Epithelial cell of proximal tubule (primary cell): ENCODE measurements at places on chromosomes 2 and 18. TPM values are rescaled to one million over a fixed set of nuclear protein-coding genes. Genes with fewer than 3 reads are reported as not detected.

VAPA gene
- total RNA-seq = 137 and 169 TPM in 2 replicates

REEP1 gene
- 0.35 and 2.2 TPM in 2 replicates for total RNA-seq

GRCh38 chr2:27060323-27060722 lies 8.9 kb downstream of the AGBL5 start:
- no peak for DNase-seq

AQP12B gene
- not detected in 2 replicates for total RNA-seq

DNA sequence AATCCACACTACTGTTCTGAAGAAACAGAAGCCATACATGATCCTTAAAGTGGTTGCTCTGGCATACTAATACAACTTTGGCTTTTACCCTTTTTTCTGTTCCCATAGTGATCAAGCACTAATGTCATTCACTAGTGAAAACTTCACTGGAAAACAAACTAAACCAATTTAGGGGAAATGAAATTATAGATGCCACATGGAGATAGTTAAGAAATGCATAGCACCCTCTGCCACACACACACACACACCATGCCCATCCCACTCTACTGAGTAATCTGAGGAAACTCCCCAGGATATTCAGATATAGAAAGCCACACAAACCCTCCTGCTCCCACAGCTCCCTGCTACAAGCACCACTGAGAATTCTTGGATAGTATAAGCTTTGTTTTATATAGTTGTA lies 39.1 kb downstream of the SLC3A1 start:
- no peak for DNase-seq

- no peak for DNase-seq
Measured at GRCh38 chr2:207970826-207971180, 54.5 kb downstream of the PLEKHM3 start.

CRYGD gene
- not detected in 2 replicates for total RNA-seq

GRCh38 chr2:174038462-174038861 lies 73.3 kb upstream of the SP3 start:
- no peak for DNase-seq

POTEI gene
- not detected in 2 replicates for total RNA-seq

DNA sequence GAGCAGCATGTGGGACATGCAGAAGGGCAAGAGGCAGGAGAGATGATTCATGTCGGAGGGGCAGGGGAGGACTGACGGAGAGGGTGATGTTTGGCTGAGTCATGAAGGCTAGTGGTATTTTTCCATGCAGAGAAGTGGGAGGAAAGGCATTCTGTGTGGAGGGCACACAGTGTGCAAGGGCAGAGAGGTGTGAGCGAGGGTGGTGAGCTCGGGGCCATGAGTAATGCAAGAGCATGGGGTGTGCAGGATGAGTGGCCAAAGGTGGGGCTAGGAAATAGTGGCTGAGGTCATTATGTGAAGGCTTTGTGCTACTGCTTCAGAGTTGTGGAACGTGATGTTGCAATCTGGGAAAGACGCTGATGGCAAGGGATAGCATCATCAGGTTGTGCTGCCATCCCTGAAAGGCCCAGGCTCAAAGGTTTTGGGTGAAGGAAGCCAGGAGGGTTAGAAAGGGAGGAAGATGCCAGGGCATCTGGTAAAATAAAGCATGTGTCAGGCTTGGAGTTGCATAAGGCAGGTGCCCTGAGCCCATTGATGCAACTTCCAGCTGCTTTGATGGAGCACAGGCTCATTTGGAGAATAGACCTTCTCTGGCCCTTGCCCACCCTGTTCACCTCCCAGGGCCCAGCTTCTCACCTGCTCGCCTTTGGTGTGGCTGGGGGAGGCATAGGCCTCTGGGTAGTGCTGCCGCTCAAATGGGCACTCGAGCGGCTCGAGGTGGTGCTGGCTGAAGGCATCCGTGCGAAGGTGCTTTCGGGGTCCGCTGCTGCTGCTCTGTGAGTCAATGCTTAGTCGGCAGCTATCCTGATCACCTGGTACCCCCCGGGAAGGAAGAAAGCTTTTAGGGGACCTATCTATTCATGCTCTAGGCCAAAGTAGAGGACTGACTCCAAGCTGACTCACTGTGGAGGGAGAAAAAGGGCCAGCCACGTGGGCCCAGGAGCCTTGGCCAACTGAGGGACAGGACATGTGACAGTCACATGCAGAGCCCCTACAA lies 37.5 kb downstream of the PAX8 start:
- peak; percentile 100 for DNase-seq

DNA sequence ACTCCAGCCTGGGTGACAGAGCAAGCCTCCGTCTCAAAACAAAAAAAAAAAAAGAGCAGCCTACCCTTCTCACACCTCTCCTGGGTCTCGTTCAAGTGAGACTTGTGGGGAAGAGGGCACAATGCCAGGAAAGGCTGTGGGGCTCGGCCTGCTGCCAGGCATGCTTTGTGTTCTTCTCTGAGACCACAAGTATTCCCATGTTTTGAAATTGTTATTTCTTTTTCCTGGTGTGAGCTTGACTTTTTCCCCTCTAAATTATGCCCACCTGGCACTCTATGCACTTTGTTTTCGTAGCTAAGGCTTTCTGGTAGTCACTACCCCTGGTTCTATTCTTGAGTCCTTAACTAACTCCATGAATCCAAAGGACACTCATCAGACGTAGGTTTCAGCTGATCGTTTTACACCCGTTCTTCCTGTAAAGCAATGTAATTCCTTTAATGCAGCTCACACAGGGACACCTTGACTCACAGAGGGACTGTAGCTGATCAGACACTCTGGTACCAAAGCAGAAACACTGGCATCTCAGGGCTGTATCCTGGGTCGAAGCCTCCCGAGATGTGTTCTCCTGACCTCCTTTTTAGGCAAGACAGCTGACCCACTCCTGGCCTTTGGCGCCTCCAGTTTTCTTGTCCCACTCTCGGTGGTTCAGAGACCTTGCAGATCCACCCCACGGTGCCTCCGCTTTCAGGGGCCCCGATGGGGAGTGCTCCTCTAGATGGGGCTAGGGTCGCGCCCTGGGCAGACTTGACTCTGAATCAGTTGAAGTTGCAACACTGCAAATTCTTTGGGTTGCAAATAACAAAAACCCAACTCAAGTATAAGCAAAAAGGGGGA lies 193.3 kb upstream of the AGAP1 start:
- peak; percentile 80 for DNase-seq

DNA sequence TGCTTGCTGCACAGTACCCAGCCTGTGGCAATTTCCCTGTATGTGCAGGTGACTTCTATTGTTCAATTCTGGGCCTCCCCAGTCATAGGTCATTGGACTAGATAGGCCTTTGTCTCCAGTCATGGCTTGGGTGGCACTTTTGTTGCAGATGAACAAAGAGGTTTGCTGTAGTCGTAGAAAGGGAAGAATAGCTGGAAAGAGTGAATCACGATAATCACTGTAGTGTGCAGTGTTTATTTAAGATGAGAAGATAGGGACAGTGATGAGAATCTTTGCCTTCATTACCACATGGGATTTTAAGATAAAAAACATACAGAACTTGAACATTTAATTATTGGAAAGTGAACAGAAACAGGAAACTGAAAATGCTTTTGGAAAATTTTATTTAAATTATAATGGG lies 156.1 kb upstream of the CYRIA start:
- DNase-seq = no peak

DNA sequence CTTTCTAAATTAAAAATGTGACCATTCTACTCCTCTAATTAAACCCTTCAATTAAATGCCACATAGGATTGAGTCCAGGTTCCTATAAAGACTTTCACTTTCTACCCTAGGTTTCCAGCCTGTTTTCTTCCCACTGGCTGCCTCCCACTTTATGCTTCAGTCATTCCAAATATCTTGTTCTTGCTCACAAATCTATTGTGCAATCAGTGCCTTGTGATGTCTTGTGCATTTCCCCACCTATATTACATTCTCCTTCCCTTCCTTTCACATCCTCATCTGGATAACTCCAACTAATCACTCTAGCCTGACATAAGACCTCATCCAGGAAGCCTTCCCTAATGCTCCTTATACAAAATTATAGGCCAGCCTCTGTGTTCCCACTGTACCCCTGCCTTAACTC lies 281.7 kb upstream of the LRATD1 start:
- peak; percentile 20 for DNase-seq

- no peak for DNase-seq
Measured at GRCh38 chr2:115369400-115369799, 927.0 kb downstream of the DPP10 start.

RAB31 gene
- 17.7 and 31.2 TPM in 2 replicates for total RNA-seq

DNA sequence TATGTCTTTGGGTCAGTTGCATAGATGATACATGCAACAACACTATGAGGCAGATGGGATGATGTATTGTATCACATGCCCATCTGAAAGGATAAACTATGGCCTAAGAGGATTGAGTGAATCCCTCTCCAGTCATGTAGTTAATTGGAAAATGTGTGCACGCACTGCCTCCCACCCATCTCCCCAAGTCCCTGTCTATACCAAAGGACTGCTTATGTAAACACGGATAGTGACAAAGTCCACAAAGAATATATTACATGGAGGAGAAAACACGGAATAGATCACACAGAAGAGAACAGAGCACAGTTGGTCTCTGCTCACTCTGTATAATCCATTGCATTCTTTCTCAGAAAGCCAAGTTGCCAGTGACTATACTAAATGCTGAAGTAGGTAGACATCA lies 82.4 kb downstream of the NCKAP5 start:
- no peak for DNase-seq

DNA sequence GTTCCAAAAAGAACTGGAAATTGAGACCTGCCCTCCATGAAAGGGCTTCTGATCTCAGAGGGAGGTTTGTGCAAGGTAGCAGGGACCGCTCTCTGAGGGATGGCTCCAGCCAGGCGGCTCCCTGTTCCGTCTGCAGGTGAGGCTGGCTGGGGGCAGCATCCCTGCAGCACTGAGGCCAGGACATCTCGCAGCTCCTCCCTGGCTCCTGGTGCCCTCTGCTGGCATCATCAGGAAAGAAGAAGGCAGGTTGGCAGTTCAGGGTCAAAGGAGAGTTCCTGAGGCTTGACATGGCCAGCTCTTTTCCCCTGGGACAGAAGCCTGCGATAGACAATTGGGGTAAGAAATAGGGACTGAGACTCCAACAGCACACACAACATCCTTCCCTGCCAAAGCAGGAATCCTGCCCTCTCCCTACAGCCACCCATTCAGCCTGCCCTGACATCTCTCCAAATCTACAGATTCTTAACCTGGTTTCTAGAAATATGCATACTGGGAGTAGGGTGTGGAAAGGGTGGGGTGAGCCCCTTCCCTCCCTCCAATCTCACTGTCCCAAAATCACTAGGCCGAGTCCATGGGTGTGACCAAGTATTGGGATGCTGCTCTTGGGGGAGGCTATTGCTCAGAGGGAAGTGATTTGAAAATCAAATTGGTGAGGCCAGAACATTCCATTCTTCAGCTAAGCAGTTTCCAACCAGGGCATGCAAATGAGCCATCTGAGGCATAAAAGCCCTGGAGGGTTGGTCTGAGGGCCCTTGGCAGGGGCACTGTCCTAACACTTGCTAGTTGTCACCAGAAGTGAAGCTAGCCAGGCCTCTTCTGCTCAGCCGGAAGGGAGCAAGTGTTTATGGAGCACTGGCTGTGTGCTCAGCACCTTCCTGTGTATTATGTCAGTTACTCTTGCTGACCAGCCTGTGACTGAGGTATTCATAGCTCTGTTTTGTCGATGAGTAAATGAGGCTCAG lies 185.4 kb downstream of the TFCP2L1 start:
- DNase-seq = no peak

DNA sequence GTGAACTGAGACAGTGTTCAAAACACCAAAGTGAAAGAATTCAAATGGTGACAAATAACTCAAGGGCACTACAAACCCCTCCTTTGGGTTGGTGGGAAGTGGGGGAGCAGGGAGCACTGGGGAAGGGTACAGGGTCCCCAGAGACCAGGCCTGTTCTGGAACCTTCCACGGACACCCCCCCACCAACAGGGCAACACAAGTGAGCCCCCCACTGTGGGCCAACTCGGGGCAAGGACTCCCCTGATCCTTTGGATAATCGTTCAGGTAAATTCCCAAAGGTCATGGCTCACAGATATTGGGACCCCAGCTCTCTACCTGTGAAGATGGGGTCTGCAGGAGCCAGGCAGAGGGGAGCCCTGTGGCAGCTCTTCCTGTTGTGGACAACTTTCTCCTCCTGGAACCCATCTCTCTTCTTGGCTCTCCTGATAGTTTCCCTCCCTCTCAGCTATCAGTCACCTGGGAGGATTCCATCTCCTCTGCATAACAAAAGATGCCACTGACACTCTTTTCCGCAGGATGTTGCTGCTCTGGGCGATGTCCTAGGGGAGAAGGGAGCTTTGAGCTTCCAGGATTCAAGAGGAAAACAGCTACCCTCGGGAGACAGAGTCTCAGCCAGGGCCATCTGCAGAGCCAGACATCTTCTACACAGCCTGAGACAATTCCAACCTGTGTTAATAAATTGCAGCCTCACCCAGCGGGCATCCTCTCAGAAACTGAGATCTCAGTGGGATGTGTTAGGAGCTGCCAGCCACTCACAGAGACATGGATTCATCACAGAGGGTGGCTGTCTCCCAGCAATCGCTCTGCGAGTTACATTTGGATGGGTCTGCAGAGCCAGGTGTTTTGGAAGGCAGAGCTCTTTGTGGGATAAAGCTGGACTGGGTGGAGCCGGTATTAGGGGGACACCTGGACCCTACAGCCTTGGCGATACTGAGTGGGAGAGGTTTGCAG lies 35.4 kb downstream of the MBP start:
- no peak for DNase-seq

CD8B2 gene
- total RNA-seq = 0.29 TPM in 1 of 2 replicates, not detected in the other

LNPK gene
- 21.0 and 22.5 TPM in 2 replicates for total RNA-seq

AGPS gene
- total RNA-seq = 36.8 and 38.7 TPM in 2 replicates

GALNT5 gene
- total RNA-seq = 1.1 and 2.0 TPM in 2 replicates

KYNU gene
- 1.3 and 2.0 TPM in 2 replicates for total RNA-seq

RAX gene
- not detected in 2 replicates for total RNA-seq

DNA sequence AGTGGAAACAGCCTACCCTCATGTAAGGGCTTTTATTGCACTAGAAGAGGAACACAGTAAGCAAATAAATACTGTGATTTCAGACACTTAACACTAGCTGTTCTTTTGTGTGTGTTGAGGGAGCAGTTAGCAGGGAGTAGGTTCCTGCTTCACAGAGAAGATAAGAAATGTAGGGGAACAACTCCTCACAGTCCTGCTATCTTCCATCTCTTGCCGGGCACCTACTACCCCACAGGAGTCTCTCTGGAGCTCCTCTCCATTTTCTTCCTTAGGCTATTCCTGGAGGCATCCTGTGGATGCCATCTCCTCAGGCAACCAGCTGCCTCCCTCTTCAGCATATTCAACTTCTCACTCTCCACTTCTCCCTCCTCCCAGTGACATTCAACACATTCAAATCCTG lies 145.0 kb downstream of the SRBD1 start:
- DNase-seq = no peak

DNA sequence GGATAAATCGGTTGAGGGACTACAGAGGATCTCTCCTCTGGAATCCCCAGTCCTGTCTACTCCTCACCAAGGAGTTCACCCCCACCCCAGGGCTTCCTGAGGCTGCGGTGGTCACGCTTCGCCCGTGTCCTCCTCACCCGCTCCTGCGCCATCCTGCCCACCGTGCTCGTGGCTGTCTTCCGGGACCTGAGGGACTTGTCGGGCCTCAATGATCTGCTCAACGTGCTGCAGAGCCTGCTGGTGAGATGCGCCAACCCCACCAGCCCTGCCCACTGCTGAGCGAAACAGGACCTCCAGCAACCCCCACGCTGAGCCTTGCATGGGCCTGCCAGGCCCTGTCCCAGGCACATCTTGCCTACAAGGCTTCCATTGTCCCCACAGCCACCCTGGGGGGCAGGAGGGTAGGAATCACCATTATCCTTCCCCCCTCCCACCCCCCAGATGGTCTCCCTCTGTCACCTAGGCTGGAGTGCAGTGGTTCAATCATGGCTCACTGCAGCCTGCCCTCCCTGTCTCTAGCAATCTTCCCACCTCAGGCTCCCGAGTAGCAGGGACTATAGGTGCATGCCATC lies 6.7 kb upstream of the CTDSP1 start:
- DNase-seq = no peak

- DNase-seq = no peak
Measured at GRCh38 chr2:64748561-64748960, 94.8 kb upstream of the SERTAD2 start.
